Kidney epithelial cell (primary cell): ENCODE measurements at places on chromosomes 11 and 22.

- DNase-seq, result no peak
Observed at GRCh38 chr11:26028393-26028911, 303.5 kb upstream of the ANO3 start.

GRCh38 chr22:30718491-30718890 lies 23.8 kb downstream of the OSBP2 start:
- no peak for DNase-seq

DNA sequence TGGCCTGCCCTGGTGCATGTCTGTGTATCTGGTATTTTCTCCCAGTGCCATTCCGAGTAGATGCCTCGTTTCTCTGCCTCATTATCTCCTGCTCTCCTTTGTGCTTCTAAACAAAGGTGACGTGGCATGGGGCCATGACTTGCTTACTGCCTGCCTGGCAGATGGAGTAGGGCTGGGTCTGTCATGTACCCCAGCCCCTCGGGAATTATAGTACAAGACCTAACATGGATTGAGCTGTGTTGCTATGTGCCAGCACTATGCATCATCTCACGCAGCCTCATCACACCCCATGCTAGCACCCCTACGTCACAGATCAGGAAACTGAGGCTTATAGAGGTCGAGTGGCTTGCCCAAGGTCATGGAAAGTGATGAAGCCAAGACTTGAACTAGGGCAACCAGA lies 88.1 kb downstream of the GALNT18 start:
- DNase-seq, result no peak

- DNase-seq, result no peak
Observed at GRCh38 chr11:133467686-133468085, 64.6 kb downstream of the OPCML start.

DNA sequence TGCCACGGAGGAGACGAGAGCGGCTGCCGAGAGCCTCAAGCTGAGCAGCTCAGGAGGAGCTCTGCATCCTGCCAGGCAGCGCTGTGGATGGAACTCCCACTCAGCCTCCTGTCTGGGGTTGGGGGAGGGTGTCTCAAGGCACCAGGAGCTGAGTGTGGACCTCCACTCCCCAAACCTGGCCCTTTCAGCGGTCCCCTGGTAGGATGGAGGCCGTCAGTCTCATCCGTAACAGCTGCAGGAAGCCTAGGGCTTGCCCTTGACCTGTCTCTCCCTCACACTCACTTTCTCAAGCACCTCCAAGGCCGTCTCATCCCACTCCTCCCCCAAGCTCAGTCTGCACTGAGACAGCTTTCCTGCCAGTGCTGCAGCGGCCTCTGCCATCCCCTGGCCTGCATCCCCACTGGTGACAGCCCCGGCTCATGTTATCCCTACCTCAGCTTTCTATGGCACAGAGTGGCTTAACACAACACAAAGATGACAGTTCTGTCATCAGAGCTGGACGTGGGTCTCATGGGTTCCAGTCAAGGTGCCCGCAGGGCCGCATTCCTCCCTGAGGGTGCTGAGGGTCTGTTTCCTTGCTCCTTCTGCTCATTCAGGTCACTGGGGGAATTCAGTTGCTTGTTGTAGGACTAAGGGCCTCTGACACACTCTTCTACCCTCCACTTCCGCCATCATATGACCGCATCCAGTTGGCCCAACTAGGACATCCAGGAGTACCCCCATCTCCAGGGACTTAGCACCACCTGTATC lies 341.9 kb upstream of the B3GAT1 start:
- DNase-seq, result no peak

- DNase-seq, result no peak
Observed at GRCh38 chr11:20790622-20791021, 121.2 kb downstream of the NELL1 start.

DNA sequence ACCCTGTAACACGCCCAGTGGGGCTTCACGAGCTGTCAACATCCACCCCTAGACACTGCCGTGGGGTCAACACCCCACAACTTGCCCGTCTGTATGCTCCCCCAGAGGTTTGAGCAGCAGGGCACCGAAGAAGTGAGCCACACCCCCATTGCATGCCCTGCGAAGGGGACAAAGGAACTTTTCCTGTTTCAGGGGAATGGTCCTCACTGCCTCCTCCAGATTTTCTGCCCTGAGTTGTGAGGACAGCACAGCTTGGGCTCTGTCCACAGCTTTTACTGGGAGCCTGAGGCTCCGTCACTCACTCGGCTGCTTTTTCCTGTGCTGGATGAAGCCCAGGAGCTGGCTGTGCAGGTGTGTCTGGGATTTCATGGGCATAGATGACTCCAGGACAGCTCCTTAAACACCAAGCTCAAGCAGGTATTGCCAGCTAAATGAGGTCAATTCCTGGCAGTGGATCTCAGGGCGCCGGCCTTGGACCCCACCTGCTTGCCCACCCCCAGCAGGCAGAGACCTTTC lies 40.2 kb upstream of the CCDC188 start:
- DNase-seq, result no peak
